Right lung (tissue), 10 donors: ENCODE measurements at places on chromosomes 11 and 22. TPM values are rescaled to one million over a fixed set of nuclear protein-coding genes. Genes with fewer than 3 reads are reported as not detected.

Gene KRTAP5-1
- polyA plus RNA-seq, result not detected

Gene LRRC32
- polyA plus RNA-seq, result 40.9 TPM

Gene ALKBH8
- polyA plus RNA-seq, result 14.5 TPM

Gene MS4A15
- polyA plus RNA-seq, result not detected

GRCh38 chr22:24129263-24129651 is 52.0 kb upstream of the SUSD2 start:
- no peak for DNase-seq

- DNase-seq, result no peak
These were observed 15.6 kb downstream of the PANX1 start for GRCh38 chr11:94144216-94144615.
